ENCODE measurements at places on chromosomes 13 and 19.

DNA sequence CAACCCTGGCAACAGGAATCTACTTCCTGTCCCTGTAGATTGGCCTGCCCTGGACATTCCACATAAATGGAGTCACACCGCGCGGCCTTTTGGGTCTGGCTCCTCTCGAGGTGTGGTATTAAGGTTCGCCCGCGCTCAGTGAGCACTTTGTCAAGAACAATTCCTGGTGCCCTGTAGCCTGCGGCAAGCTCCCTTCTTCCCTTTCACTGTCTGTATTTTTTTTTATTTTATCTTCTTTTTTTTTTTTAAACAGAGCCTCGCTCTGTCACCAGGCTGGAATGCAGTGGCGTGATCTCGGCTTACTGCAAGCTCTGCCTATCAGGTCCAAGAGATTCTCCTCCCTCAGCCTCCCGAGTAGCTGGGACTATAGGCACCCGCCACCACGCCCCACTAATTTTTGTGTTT, 28.3 kb downstream of the PEX11G start:
- no peak for DNase-seq

DNA sequence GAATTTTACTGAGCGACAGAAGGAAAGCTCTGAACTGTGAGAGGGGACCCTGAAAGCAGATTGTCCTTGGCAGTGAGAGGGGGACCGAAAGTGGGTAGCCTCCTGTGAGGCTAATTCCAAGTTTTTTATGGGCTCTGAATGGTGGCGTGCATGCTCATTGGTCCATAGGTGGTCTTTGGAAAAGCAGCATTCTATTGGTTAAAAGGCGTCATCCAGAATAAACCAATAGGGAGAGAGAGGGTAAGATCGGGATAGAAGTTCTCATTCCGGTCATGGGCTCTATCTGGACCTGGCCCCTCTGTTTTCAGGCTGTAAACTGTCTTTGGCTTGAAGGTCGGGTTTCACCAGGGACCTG, 539.8 kb upstream of the PCDH9 start:
- no peak for DNase-seq

GRCh38 chr13:27621116-27621365, 651 bp upstream of the POLR1D start:
- DNase-seq = no peak

DNA sequence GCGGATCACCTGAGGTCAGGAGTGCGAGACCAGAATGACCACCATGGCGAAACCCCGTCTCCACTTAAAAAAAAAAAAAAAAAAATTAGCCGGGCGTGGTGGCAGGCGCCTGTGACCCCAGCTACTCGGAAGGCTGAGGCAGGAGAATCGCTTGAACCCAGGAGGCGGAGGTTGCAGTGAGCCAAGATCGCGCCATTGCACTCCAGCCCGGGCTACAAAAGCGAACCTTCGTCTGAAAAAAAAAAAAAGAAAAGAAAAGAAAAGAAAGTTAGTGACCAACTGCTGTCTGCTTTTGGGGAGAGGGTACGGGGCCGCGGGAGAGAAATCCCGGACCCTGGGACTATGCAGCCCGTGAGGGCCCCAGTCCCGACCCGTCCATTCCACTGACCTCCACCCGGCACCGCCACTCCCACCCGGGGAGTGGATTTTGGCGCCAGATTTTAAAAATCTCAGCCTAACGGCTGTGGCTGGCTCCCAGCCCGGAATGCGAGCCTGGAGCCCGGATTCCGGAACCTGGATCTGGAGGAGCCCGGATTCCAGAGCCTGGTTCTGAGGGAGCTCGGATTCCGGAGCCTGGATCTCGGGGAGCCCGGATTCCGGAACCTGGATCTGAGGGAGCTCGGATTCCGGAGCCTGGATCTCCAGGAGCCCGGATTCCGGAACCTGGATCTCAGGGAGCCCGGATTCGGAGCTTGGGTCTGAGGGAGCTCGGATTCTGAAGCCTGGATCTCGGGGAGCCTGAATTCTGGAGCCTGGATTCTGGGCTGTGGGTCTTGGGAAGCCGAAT, 6.1 kb upstream of the LMNB2 start:
- DNase-seq = no peak

- no peak for DNase-seq
Observed at GRCh38 chr13:75621147-75621546, 15.0 kb upstream of the LMO7 start.

- DNase-seq = no peak
Observed at GRCh38 chr13:39385621-39386231, 217.3 kb downstream of the LHFPL6 start.

DNA sequence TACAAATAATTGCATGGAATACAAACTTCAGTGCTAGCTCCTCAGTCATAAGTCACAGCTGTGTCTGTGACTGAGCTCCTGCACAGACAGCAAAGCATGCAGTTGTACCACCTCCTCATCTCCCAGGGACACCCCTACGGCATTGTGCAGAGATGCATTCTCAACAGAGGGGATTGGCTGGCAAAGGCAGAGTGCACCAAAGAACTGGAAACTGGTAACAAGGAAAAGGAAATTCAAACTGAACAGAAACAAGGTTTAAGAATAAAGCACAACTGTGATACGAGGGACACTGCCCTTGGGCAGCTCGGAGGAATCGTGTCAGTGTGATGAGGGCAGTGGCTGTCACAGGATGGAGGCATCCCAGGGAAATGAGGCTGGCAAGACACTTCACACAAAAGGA, 126.1 kb upstream of the SOX1 start:
- DNase-seq = no peak

DNA sequence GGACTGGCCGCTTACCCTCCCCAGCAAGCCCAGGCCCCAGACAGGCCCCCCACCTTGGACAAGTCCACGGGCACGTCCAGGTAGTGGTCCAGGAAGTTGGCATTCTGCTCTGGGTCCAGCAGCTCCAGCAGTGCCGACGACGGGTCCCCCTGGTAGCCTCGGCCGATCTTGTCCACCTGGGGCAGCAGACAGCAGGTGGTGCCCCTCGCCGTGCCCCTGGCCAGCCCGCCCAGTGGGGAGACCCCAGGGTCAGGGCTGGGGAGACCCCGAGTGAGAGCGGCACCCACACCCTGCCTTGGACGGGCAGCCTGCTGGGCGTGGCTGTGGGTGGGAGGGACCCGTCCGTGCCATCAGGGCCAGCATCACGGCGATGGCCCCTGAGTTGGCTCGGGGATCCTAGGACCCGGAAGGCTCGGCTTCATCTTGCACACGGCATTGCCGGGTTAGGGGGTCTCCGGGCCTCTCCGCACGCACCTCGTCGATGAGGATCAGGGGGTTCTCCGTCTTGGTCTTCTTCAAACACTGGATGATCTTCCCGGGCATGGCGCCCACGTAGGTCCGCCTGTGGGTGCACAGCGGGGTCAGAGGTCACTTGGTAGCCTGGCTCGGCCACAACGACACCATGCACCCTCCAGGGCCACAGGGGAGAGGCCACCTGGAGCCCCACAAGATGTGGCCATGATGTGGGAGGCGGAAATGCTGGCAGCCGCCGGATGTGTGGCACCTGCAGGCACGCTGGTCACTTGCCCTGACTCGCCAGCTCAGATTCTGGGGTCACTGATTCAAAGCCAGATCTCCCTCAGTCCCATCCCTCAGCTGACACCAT, 6.3 kb downstream of the RPL36 start:
- DNase-seq = no peak

GRCh38 chr13:28636677-28637317, 22.1 kb upstream of the POMP start:
- DNase-seq = no peak

GRCh38 chr13:35977060-35977459, 154.1 kb downstream of the DCLK1 start:
- DNase-seq = no peak

DNA sequence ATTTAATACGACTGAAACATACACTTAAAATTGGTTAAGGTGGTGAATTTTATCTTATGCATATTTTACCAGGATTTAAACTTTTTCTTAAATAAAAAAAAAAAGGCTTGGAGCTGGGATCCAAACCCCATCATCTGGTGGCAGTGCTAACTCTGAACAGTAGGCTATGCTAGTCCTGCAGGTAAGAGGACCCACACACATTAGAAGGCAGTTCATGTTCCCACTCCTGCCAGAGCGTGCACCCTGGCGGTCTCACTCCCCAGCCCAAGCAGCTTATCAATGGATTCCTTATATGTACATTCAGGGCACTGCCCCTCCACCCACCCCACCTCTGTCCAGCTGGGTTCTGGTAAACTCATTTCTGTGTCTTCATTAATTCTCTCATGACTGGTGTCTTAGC, 31.3 kb upstream of the CEBPA start:
- DNase-seq = no peak

DNA sequence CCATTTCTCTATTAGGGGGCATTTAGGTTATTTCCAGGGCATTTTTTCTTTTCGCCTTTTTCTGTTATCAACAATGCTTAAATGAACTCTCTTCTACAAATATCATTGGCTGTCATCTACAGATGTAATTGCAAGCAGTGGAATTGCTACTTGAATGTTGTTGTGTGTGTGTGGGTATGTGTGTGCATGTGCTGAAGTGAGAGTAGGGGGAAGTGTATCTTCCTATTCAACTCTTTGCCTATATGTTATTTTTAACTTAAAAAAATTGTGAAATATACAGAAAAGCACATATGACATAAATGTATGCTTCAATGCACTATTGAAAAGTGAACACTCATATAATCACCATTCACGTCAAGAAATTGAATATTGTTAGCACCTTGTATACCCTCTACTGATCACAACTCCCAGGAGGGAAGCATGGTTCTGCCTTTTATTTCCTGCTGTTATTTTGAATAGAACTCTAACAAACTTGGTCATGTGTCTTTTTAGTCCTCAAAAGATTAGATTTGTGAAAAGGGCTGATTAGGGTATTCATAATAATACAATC, 24.7 kb downstream of the WDFY2 start:
- no peak for DNase-seq

- no peak for DNase-seq
Observed at GRCh38 chr13:43316281-43316680, 292.9 kb downstream of the DNAJC15 start.

- no peak for DNase-seq
Observed at GRCh38 chr19:46386996-46387712, 26.2 kb downstream of the CCDC8 start.

DNA sequence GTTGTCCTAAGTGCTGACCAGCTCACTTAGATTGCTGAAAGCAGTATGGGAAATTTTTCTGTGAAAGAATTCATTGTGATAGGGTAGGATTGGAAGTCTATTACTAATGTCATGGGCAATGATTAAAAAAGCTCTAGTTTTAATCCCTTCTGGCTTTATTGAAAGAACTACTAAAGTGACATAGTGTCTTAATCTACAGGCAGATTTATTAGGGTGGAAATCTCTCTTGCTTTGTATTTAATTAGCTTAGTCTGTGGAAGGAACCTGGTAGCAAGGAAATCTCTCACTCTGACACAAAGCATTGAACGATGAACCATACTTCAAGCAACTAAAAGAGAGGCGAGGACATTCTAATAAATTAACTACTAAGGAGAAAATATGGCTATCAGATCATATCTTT, 1029.2 kb upstream of the PCDH20 start:
- no peak for DNase-seq

DNA sequence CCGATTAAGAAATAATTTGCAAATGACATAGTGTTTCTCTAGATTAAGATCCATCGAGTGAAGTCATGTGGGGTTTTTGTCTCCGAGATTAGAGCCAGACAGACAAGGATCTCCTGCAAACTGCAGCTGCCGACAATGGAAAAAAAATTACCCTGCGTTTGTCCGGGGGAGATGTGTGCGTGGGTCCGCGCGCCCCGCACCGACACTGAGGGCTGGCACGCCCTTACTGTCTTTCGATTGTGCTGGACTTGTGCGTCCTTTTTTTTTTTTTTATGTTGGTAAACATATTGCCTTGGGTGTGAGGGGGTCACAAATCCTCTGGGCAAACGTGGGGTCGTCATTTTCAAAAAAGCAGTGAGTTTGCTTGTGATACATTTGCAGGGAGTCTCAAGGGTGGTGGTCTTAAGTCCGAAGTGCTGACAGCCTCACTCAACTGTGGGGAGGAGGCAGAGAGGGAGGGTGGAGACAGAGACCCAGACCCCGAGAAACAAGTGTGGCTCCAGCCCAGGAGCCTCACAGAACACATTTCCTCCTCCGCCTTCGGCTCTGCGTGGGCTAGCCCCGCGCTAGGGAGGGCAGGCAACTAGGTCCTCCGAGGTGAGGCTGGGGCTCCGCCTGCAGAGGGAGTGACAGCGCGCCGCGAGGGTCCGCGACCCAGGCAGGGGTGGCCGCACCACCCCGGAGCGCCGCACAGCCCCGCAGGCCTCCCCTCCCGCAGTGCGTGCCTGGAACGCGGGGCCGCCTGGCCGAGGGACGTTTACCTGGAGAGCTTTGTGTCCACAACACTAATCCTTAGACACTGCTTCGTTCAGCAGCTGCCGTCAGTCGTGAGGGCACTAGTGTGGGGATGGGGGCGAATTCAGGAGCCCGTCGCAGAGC, 11.7 kb upstream of the SOX1 start:
- DNase-seq = no peak

DNA sequence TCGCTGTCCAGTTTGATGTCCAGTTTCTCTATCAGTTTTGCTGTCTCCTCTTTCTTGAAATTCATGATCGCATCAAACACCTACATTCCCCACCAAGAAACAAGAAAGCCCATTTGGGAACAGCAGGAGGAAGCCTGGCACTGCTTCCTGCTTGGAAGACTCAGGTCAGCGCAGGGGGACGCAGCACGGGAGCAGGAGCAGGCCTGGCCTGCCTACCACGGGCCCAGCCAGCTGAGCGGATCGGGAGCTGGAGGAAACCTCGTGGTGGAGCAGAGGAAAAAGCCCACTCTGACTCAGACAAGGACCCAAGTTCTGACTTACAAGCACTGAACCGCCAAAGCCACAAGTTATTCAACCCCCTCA, 3.9 kb downstream of the EEF2 start:
- DNase-seq = no peak

- DNase-seq = no peak
Observed at GRCh38 chr13:50873467-50873866, 30.0 kb upstream of the DLEU7 start.

DNA sequence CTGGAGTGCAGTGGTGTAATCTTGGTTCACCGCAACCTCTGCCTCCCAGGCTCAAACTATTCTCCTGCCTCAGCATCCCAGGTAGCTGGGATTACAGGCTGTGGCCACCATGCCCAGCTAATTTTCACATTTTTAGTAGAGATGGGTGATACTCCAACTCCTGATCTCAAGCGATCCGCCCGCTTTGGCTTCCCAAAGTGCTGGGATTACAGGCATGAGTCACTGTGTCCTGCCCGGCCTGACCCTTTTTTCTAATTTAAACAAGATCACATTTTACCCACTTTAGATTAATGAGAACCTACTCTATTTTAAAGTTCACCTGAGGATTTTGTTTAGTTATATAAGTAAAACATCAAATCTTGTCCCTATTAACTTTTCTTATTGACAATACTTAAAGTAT, 91.8 kb upstream of the POSTN start:
- no peak for DNase-seq

GRCh38 chr13:97540696-97541095, 106.7 kb downstream of the RAP2A start:
- DNase-seq = peak; percentile 15

- DNase-seq = no peak
Observed at GRCh38 chr13:76672420-76672819, 213.8 kb downstream of the KCTD12 start.

All from NCI-H1436 (cell line).